ENCODE measurements at places on chromosomes 11 and 22.
A peak's percentile ranks its signal among the peaks of the same experiment; 100 is the strongest.

GRCh38 chr11:3802011-3802790 is 4.8 kb upstream of the NUP98 start:
- DNase-seq: no peak

GRCh38 chr11:69638941-69639681 is 1.8 kb upstream of the CCND1 start:
- DNase-seq: peak; percentile 37

GRCh38 chr11:116906479-116906878 is 69.1 kb upstream of the APOA1 start:
- no peak for DNase-seq

- DNase-seq: no peak
These were observed 44.0 kb upstream of the AKIP1 start for GRCh38 chr11:8867035-8867434.

DNA sequence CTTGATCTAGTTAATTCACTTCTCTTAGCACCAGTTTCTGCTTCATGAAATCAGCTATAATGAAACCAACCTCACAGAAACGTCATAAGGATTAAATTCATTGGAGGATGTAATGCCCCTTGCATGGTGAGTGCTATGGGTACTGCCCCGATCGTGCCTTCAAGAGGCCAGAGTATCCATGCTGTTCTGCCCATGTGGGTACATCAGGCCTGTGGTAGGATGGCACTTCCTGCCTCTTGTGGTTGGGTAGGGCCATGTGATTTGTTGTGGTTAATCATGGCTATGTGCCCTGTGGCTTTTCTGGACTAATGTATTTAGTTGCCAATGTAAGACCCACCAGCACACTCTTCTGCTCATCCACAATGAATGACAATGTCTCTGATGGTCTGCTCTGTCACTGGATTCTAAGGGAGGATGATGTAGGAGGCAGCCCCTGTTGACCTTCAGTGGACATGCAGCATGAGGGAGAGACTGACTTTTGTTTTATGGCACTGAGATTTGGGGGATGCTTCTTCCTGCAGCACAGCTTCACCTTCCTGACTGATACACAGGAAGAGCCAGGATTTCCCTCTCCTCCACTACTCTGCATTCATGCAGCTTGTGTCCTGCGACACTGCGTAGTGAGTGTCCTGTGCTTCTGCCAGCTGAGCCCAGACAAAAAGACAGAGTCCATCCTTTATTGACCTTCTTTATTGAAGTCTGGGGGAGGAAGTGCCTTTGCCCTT is 66.2 kb downstream of the DHCR7 start:
- no peak for DNase-seq

- DNase-seq: no peak
These were observed 102.4 kb upstream of the FSHB start for GRCh38 chr11:30128269-30128932.

DNA sequence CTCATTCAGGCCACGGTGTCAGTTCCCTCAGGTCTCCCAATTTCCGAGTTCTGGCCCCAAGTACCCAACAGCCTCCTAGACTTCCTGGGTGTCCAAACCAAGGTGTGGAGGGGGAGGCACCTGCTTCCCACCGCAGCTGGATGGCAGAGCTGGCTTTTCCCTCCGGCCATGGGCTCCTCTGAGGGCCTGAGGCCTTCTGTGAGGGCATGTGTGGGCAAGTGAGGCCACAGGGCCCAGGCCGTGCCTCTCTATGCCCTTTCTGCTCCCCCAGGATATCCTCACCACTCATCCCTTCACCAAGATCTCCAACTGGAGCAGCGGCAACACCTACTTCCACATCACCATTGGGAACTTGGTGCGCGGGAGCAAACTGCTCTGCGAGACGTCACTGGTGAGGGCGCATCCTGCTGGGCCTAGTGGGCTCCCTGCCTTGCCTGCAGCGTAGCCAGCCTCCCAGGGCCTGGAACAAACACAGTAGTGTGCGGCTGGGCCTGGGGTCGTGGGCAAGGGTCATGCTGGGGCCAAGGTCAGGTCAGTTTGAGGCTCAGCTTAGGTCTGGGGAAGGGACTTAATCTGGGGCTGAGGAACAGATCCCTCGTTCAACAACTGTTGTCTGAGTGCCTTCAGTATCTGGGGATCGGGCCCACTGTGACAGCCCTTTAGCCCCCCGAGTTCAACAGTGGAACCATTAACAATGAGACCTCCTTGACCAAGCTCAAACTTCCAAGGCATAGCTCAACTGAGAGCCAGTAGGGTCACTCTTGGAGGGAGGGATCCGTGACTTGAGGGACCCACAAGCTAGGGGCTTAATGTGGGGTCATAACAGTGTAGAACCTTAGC is 85.8 kb downstream of the MYO7A start:
- DNase-seq: no peak

DNA sequence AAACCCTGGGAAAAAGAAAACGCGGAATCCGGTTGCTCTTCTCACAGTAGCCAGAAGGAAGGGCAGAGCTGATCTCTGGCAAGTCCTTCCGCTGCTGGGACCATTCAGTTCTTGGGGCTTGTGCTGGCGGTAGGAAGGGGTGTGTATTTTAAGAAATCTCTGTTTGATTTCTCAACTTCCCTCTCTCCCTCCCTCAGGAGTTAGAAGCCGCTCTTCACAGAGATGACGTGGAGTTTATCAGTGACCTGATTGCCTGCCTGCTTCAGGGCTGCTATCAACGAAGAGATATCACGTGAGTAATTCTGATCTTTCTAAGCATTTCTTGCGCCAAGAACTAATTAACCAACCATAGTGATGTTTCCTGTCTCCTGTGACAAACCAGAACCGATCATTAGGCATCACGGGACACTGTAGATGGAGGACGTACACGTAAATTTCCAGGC is 85.9 kb upstream of the SLC25A18 start:
- DNase-seq: no peak

- no peak for DNase-seq
These were observed 85.1 kb downstream of the MYO7A start for GRCh38 chr11:77213029-77213579.

DNA sequence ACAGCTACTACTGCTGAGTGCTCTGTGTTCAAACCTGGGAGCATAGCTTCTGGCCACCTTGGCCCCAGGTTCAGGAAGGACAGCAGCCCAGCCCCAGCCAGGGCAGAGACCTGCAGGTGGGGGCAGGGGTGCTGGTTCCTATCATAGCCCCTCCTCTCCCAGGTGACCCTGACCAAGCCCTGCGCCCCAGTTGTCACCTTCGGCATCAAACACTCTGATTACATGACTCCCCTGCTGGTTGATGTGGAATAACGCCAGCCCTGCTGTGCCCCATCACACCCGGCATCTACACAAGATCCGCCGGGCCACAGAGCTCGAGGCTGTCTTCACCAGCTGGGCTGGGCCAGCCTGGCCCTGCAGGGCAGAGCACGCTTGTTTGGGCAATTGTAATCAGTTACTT is 6.9 kb downstream of the SCGB1C1 start:
- no peak for DNase-seq

- no peak for DNase-seq
These were observed 4.8 kb downstream of the KIAA0930 start for GRCh38 chr22:45235851-45236342.

- DNase-seq: no peak
These were observed 50.3 kb downstream of the TEAD1 start for GRCh38 chr11:12724301-12725054.

DNA sequence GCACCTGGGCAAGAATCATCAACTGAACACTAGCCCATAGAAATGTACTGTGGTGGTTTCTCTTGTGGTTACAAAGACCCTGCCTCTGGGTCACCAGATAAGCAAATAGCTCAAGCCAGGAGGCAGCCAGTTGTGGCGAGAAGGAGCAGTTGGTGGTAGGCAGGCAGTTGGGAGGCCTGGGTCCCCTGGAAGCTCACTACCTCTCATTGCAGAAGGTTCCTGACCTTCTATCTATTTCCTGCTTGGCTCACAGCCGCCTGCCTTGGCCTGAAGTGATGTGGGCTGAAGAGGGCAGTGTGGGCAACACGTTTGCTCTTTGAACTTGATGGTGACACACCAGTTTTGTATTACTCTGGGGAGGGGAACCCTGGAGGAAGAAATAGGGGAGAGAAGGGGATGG is 34.7 kb downstream of the NECTIN1 start:
- no peak for DNase-seq

DNA sequence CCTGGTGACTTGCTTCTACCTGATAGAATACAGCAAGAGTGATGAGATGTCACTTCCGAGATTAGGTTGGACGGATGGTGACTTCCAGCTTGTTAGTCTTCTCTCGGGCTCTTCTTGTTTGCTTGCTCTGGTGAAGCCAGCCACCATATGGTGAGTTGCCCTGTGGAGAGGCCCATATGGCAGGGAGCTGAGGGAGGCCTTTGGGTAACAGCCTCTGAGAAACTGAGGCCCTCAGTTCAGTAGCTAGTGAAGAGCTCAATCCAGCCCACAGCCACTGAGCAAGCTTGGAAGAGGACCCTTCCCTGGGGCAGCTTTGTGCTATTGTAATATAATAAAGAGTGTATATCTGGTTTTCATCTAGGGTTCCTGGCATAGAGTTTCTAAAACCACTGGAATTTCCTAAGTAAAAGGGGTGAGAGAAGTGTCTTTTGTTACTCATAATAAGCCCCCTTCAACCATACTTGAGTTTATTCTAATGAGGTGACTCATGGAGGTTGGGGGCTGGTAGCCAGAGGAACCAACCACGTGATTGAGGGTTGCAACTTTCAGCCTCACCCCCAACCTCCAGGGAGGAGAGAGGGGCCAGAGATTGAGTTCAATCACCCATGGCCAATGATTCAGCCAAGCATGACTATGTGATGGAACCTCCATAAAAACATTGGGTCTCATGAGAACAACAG is 8.0 kb upstream of the TPCN2 start:
- DNase-seq: peak; percentile 61

- no peak for DNase-seq
These were observed 3.3 kb downstream of the RPLP2 start for GRCh38 chr11:813072-813455.

- DNase-seq: no peak
These were observed at the start of gene NEFH for GRCh38 chr22:29479417-29480261. TSS of gene NEFH (plus strand) at chr22:29480218. CDS start at chr22:29480263, 45 bp downstream.

GRCh38 chr11:44964526-44965209 is 14.0 kb upstream of the TP53I11 start:
- DNase-seq: no peak

DNA sequence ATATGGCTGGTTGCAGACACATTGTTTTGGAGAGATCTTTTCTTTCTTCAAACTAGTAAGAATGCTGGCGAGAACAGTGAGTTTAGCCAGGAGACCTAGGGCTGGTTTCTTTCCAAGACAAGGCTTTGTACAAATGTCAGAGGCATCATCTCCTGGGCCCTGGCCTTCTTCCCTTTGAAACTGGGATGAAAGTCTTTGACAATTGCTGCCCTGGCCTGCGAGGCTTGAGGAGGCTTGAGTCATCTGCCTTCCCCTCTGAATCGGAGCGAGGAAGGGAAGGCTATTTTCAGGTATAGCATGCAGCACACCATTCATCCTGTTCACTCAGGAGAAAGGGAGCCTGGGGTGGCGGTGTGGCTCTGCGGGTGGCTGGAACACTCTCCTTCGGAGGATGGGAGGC is 21.5 kb upstream of the PARVG start:
- DNase-seq: no peak

- DNase-seq: peak; percentile 40
These were observed 1.5 kb downstream of the TMEM121B start for GRCh38 chr22:17119481-17120202.

GRCh38 chr11:74634537-74634936 is 42.2 kb downstream of the POLD3 start:
- DNase-seq: no peak

DNA sequence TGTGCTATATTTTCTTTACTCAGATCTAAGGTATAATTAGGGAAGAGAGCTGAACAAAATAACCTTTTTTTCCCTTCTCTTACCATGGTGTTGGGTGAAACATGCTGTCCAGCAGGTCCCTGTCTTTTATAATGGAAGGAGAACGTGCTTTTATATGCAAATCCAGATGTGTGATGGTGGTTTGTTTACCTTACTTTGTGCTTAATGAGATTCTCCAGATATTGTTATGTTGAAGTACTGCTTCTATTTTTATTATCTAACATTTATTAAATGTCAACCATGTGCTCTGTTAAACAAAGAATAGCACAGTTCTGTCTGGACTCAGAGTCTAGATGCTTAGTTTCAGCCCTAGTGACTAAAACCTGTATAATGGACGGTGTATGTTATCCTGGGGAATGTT is 10.1 kb upstream of the GRIK4 start:
- DNase-seq: no peak

DNA sequence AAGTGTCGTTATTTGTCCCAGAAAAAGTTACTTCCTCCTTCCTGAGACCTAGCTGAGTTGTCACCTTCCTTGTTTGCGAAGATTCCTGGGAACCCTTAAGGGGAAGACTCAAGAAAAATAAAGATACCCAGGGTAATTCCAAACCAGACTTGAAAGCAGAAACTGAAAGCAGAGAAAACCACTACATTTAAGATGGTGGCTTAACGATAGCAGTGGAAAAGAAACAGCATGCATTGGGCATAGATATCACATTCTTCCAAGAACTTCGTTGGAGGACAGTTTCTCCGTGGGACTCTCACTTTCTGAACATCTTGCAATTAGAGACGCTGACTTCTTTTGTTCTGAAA is 89.1 kb downstream of the FAM76B start:
- no peak for DNase-seq

DNA sequence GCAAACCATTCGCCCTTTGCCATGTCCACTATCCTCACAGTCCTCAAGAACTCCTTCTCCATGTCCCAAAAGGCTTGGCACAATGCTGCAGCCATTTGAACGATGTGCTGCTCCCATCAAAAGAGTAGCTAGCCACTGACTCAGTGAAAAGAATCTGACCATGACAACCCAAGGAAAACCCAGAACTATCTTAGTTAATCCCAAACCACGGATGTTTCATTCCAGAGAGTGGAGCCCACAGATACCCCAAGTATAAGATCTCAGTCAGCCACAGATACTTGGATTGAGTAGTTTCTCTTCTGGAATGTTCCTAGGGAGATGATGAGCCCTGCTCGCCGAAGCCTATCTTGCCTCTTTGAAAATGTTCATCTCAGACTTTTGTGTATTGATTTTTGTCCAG is 176.9 kb downstream of the NAV2 start:
- DNase-seq: no peak

- no peak for DNase-seq
These were observed 109.5 kb downstream of the TMPRSS5 start for GRCh38 chr11:113596658-113597057.

DNA sequence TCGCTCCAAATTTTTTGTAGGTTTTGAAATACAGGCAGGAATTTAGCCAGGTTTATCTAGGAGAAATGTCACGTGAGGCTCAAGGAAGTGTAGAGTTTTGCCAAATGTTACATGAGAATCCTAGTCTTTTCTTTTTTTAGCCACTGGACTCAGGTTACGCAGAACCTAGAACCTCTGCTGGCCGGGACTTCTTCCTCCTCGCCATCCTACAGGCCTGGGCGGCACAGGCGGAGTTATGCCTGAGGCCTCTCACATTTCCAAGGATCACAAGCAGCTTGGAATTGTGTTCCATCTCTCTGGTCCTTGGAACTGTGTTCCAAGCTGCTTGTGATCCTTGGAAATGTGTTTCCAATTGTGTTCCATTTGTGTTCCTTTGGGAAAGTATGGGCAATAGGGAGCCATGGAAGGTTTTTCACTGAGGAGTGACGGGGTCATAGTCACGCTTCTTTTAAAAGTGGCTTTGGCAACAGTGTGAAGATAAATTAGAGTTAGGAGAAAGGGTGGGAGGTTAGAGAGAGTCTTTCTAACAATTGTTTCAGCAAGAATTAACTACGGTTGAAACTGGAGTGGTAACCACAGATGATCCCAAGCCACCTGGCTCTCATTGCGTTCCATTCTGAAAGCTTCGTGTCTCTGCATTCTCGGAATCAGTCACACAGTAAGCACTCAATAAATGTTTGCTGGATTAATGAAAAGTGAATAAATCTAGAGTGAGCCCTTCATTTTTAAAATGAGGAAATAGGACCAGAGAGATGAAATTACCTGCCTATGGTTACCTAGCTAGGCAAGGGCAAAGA is 12.5 kb upstream of the POU2AF1 start:
- no peak for DNase-seq

Data from stimulated activated naive CD8-positive, alpha-beta T cell treated with anti-CD3 and anti-CD28 coated beads, Interleukin-15, Interleukin-2, amounts not matched to agents 100 U/mL and 50 U/mL, for 24 hours (primary cell).